ENCODE measurements at places on chromosomes 13 and 19. TPM values are rescaled to one million over a fixed set of nuclear protein-coding genes. Genes with fewer than 3 reads are reported as not detected.

TMEM150B gene
- polyA plus RNA-seq = not detected

VASP gene
- not detected for polyA plus RNA-seq

NCR1 gene
- polyA plus RNA-seq = not detected

KLK10 gene
- 3.9 TPM for polyA plus RNA-seq

SRRM5 gene
- not detected for polyA plus RNA-seq

Data from Purkinje cell (primary cell).